CD4-positive, alpha-beta T cell treated with Interleukin-10 for 1 hour (primary cell): ENCODE measurements at places on chromosomes 3 and 15.

DNA sequence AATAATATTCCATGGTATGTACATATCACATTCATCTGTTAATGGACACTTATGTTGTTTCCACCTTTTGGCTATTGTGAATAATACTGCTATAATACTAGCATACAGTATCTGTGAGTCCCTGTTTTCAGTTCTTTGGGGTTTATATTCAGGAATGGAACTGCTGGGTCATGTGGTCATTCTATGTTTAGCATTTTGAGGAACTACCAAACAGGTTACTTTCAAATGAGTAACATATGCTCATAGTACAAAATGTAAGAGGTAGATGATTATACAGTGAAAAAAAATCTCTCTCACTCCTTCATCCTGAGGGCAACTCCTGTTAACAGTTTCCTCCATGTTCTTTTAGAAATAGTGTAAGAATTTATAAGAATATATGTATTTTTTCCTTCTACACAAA is 162.2 kb downstream of the PLD1 start:
- DNase-seq, result no peak

GRCh38 chr15:36884936-36885635 is 215.3 kb downstream of the MEIS2 start:
- no peak for DNase-seq

GRCh38 chr3:108096532-108097321 is 5.9 kb upstream of the CD47 start:
- DNase-seq, result no peak

- no peak for DNase-seq
These were observed 11.7 kb downstream of the ROBO2 start for GRCh38 chr3:77051591-77051990.

- DNase-seq, result no peak
These were observed 71.3 kb upstream of the UBE3A start for GRCh38 chr15:25510146-25510545.

- no peak for DNase-seq
These were observed 927 bp upstream of the FYTTD1 start for GRCh38 chr3:197748597-197749314.

- no peak for DNase-seq
These were observed 213.7 kb upstream of the ADAMTS9 start for GRCh38 chr3:64901522-64901885.

DNA sequence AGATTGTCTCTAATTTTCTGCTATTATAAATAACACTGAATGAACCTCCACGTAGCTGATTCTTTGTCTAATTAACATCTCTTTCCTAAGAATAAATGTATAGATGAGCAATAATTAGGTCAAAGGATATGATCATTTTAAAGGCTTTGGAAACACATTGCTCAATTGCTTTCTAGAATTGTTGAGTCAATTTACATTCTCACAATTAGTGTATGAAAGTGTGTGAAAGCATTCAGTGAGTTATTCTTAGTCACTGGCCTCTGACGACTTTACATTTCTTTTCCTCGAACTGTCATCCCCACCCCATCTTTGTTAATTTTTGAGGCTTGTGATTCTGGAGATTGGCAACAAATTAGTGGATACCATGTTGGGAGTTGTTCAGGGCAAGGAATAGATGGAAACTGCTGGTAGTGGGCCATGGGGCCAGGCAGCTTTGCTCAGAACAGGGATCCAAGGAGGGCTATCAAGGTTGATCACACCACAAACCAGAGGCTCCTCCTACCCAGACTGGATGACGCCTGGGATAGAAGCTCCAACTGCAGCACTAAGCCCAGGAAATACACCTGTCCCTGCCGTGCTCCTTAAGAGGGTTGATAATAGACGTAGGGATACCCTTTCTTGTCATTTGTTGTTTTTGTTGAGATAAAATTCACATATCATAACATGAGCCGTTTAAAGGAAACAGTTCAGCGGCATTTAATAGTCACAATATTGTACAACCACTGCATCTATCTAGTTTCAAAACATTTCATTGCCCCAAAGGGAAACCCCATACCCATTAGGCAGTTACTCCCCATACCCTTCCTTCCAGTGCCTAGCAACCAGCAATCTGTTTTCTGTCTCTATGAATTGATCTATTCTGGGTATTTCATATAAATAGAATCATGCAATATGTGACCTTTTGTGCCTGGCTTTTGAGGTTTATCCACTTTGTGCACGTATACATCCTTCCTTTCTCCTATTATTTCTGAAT is 27.9 kb downstream of the EIF1B start:
- no peak for DNase-seq

- DNase-seq, result no peak
These were observed 712.9 kb upstream of the GOLIM4 start for GRCh38 chr3:168808596-168808995.

DNA sequence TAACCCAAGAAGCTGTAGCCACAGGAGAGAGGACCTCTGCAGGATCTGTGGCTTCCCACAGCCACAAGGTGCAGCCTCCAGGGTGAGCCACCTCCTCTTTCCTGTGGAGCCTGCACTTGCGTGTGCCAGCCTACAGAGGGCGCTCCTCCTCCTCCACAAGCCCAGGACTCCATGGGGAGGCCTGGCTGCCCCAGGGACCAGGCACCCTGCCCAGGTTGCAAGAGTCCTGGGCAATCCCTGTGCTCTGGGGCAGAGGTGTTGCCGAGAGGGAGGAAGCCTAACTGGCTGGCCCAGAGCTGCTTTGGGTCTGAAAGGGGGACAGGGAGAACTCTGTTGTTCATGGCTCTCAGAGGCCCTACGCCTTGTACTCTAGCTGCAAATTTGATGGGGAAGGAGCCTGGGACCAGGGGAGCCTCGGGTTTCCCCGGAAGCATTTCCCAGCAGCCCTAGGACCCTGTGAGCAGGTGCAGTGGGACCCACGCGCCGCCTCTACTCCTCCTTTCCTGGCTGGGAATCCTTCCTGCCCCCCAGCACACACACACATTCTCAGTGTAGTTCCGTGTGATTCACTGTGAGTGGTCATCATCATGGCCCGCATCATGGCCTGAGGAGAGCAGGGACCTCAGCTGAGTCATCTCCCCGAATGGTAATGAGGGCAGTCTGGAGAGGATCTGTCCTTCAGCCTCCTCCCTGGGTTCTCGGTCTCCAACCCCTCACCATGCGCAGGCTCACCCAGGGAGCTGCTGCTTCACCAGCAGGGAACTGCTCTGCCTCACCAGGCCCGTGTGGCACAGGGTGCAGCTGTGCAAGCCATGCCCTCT is 24.3 kb downstream of the TBC1D21 start:
- peak; percentile 68 for DNase-seq

DNA sequence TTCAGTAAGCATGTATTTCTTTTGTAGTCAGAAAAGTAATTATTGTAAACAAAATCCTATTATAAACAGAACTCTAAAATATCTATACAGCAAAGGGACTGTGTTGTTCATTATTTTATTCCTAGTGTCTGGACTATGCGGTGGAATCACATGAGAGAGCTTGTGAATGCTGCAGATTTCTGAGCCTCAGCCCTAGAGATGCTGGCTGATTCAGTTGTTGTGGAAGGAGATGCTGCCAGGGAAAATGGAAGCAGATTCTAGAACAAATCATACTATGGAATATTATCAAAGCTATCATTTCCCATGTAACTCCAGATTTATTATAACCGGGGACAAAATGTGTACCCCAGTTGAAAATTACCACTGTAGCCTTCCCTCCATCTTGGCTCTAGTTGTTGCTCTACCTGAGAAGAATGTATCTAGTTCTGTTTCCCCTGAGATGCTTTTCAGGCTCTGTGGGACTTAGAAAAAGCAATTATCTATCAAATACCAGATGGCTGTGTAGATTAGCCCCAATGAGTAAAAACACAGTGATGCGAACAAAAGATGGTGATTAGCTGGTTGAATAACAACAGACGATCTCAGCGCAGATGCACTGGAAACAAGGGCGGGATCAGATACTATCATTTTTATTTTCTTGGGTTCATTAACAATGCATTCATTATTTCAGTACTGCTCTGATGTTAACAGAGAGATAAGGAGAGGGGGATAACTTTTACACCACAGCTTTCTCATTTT is 131.3 kb downstream of the TMEM108 start:
- no peak for DNase-seq
